Hematopoietic multipotent progenitor cell treated with erythropoietin and hydrocortisone succinate and interleukin-3 and kit ligand, for 8 days (in vitro differentiated cells): ENCODE measurements at places on chromosomes 6 and 20.

GRCh38 chr6:133977983-133978895, 25.2 kb downstream of the TBPL1 start:
- no peak for DNase-seq

- no peak for DNase-seq
These were observed 66.1 kb upstream of the EMILIN3 start for GRCh38 chr20:41432746-41433145.

- no peak for DNase-seq
These were observed 24.6 kb downstream of the RAMACL start for GRCh38 chr6:166561771-166562359.

DNA sequence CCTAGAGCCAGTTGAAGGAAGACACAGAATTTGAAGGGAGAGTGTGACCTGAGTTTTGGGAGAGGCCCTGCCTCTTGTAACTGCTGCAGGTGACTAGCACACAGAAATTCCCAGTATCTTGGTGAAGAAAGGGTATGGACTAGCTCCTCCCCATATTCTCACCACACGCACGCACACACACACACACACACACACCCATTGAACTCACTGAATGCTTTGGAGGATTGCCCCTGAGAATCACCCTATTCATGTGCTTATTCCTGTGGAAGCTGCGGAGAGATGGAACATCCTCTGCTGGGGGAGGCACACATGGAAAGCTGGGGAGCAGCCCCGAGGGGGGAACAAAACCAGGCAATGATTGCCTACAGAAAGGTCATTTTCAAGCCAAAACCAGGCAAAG, 6.2 kb upstream of the LMBRD1 start:
- no peak for DNase-seq

- no peak for DNase-seq
These were observed 295.9 kb downstream of the PACRG start for GRCh38 chr6:163023700-163024099.

- no peak for DNase-seq
These were observed 96.2 kb downstream of the OTOR start for GRCh38 chr20:16844406-16844805.

- no peak for DNase-seq
These were observed 263.9 kb upstream of the PRND start for GRCh38 chr20:4457566-4458543.

DNA sequence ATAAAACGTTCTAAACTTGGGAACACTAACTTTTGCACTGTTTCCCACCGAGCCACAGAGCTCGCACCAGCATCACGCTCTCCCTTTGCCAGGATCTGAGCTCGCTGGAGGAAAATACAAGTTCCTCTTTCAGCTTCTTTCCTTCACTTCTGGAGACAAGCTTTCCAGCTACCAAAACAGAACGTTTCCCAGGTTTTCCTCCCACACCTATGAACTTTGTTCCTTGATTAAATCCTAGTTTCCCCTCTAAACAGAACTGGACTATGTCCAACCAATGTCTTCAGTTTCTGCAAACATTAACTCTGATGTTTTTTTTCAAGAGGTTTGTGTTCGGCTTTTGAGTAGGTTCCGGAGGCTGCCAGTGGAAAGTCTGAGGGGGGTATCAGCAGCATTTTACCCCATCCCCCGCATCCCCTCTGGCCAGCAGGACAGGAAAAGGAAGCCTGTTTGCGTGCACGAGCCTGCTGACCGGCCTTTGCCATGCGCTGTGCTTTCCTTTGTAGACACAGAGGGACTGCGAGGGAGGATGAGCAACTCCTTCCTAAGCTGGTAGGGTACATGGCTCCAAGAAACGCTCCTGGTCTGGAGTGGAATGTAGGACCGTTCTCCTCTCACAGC, 135.5 kb downstream of the LY86 start:
- peak; percentile 34 for DNase-seq

GRCh38 chr6:10882657-10883171, 873 bp upstream of the GCM2 start:
- DNase-seq: no peak

DNA sequence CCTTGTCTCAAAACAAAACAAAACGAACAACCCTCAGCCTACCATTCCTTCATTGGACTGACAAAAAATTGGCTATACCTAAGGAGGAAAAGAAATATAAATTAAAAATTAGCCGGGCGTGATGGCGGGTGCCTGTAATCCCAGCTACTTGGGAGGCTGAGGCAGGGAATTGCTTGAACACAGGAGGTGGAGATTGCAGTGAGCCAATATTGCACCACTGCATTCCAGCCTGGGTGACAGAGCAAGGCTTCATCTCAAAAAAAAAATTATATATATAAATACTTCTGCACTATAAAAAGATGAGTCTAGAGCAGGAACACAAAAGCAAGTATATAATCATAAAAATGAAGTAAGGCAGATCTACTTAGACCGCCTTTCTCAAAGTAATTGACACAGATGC, 109.8 kb downstream of the CRYBG1 start:
- DNase-seq: no peak

GRCh38 chr20:4830259-4830658, 108.5 kb downstream of the PRND start:
- no peak for DNase-seq

DNA sequence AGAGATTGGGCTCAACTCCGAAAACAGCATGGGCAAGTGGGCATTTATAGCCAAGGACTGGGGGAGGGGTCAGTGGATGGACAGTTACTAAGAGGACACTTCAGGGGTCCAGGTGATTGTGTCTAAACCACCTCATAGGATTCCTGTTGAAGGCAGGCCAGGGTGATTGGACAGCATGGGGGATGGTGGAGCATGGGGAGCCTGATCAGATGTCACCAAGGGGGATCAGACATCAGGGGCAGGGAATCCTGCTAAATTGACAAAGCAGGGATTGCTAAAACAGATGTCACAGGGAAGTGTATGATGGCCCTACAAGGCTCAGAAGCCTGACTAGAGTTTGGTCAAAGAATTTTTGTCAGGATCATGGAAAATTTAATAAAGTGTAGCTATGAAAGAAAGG, 2.4 kb upstream of the PYGB start:
- DNase-seq: no peak

GRCh38 chr6:150172929-150173328, 30.1 kb downstream of the PPP1R14C start:
- DNase-seq: no peak

DNA sequence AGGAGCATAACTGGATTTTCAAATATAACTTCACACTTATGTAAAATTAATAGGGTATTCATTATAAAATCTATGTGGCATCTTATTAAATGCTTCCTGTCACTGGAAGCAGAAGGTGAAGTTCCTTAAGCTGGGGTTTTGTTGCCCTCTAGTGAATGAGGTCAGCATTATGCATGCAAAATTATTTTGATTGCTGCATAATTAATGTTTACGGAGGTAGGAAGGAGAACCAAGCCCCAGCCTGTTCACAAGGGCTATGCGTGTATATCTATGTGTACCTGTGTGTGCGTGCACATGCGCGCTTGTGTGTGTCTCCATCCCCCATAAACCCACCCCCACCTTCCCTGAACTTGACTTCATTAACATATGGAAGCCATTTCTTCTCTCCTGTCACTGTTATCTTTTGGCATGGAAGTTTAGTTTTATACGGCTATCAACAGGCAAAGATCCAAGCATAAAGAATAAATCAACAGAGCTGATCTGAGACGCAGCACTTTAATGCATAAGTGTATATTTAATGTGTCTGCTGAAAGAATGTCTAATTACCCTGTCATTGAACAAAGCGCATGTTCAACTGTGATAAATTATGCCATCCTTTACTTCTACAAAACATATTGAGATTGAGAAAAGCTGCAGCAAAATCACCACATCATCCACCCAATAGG, 90.2 kb upstream of the CDH4 start:
- DNase-seq: no peak

GRCh38 chr6:90062667-90063066, 168.4 kb downstream of the GJA10 start:
- no peak for DNase-seq

DNA sequence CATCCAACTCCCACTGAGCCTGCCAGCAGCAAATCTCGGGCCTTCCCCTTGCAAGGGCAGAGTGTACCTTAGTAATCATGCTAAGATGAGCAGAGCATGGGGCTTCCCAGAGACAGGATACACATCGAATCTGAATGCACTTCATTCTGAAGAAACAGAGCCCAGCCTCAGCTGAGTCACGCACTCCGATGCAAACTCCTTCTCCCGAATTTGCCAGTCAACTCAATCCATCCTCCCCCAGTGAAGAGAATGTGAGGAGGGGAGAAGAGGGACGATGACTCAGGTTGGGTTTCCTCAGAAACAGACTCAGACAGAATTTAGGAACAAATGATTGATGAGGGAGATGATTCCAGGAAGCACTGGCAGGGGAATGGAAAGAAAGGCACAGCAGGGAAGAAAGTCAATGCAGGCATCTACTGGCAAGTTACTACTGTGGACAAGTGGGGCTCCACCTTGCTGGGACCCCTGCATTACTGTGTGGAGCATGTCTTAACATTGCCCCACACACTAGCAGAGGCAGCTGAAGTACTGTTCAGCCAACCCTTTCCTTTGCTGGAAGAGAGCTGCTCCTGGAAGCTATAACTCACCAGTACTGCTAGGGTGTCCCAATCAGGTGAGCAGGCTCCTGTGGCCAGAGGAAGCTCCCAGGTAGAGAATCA, 251.6 kb downstream of the ADGB start:
- no peak for DNase-seq

GRCh38 chr6:45702849-45703739, 312.6 kb downstream of the CLIC5 start:
- no peak for DNase-seq

DNA sequence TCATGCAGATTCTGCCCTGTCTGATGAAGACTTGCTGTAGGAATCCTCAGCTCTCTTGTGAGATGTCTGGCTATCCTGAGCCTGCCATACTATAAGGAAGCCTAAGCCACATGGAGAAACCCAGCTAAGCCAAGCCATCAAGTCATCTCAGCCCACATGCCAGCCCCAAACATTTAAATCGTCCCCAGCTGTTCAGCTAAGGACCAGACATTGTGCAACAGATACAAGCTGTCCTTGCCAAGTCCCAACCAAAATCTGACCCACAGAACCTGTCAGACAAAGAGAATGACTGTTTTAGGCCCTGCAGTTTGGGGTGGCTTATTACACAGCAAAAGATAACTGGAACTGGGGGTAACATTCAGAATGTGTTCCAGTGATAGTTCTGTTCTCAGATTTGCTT, 36.8 kb upstream of the FOXC1 start:
- DNase-seq: no peak

GRCh38 chr20:62721511-62722370, 13.1 kb downstream of the NTSR1 start:
- DNase-seq: no peak

GRCh38 chr6:18347021-18347577, 40.1 kb upstream of the RNF144B start:
- no peak for DNase-seq

- no peak for DNase-seq
These were observed 1.5 kb upstream of the SLC2A4RG start for GRCh38 chr20:63737945-63738686.

DNA sequence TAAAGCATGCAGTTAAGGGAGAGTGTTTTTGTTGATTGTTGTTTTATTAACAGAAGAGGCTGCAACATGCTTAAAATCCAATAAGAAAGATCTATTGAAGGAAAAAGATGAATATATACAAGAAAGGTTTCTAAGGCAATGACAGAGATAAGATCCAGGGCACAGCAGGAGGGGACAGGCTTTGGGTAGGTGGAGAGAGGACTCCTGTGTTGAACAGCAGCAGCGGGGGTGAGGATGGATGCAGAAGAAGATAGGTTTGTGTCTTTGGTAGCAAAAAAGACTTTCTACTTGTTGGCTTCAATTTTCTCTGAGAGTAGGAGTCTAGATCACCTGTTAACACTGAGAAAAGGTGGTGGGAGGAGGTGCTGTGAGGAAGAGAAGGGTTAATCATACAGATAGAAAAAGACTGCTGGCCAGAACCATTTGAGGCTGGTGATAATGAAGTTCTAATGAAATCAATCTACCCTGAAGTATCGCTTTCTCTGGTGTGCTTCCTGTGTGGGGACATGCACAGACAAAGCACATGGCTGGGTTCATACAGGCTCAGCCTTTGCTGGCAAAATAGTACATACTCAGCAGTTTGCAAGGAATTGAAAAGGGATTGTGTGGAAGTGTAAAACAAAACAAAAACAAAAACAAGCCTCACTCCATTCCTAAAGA, 17.2 kb upstream of the DST start:
- DNase-seq: no peak

GRCh38 chr20:21516180-21516567, 2.3 kb upstream of the NKX2-2 start:
- DNase-seq: no peak

DNA sequence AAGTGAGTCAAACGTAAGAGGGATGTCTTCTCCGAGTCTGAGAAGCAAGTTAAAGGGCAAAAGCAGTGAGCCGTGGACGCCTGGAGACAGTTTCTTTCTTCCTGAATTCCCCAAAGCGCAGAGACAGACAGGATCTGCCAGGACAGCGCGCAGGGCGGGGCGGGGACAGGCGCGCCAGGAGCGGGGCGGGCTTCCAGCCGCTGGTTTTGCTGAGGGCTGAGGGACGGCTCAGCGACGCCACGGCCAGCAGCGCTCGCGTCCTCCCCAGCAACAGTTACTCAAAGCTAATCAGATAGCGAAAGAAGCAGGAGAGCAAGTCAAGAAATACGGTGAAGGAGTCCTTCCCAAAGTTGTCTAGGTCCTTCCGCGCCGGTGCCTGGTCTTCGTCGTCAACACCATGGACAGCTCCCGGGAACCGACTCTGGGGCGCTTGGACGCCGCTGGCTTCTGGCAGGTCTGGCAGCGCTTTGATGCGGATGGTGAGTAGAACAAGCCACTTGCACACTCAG, at the start of gene SCGN:
Gene SCGN (plus strand): TSS at position 209 of the 509 bp plus-strand sequence. CDS start 189 bp downstream, at position 398.
- DNase-seq: peak; percentile 69

GRCh38 chr6:149129371-149130077, 188.0 kb upstream of the TAB2 start:
- peak; percentile 75 for DNase-seq

GRCh38 chr6:167779129-167779992, 47.4 kb upstream of the AFDN start:
- no peak for DNase-seq

DNA sequence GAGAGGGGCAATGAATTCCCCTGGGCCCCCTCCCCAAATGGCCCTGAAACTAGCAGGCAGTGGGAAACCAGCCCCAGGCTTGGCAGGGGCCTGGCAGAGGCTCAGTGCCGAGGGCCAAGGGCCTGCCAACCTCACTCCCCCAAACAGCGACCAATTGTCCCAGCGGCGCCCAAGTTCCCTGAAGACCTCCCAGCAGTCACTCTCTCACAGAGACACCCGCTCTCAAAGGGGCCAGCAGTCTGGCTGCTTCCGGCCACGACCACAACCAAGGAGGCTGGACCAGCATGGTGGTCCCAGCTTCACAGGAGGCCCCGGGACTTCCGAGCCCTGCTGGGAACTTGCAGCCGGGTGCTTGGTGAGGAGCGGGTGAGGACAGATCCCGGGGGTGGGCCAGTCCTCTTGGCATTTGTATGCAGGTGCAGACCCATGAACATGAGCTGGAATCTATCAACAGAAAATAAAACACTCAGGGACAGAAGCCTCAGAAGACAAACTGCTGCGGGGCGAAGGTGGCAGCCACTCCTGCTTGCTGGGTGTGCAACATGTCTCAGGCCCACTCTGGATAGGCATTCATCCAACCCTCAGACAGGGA, 17.5 kb upstream of the SIRPA start:
- DNase-seq: no peak

- peak; percentile 52 for DNase-seq
These were observed 54.0 kb downstream of the TRAF3IP2 start for GRCh38 chr6:111551521-111552231.
